Non-pigmented ciliary epithelial cell (primary cell): ENCODE measurements at places on chromosomes 12 and 14.
A peak's percentile ranks its signal among the peaks of the same experiment; 100 is the strongest.

GRCh38 chr14:68756734-68757133 lies 36.1 kb downstream of the ZFP36L1 start:
- DNase-seq, result no peak

DNA sequence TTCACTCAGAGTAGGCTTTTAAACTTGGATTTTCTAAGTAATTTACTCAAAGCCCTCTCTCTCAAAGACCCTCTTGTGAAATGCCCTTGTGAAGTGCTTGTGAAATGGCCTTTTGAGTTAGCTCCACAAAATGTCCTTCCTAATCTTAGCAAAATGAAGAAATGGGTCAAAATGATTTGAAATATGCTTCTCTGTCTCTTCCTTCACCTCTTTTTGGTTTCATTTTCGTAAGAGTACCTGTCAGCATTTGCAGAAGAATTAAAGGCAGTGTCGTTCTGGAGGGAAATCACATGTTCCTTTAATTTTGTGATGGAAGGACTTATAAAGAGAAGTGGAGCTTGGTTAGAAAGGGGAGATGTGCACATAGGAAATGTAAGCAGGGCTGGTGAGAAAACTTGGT lies 93.7 kb downstream of the HMGA2 start:
- DNase-seq, result no peak

DNA sequence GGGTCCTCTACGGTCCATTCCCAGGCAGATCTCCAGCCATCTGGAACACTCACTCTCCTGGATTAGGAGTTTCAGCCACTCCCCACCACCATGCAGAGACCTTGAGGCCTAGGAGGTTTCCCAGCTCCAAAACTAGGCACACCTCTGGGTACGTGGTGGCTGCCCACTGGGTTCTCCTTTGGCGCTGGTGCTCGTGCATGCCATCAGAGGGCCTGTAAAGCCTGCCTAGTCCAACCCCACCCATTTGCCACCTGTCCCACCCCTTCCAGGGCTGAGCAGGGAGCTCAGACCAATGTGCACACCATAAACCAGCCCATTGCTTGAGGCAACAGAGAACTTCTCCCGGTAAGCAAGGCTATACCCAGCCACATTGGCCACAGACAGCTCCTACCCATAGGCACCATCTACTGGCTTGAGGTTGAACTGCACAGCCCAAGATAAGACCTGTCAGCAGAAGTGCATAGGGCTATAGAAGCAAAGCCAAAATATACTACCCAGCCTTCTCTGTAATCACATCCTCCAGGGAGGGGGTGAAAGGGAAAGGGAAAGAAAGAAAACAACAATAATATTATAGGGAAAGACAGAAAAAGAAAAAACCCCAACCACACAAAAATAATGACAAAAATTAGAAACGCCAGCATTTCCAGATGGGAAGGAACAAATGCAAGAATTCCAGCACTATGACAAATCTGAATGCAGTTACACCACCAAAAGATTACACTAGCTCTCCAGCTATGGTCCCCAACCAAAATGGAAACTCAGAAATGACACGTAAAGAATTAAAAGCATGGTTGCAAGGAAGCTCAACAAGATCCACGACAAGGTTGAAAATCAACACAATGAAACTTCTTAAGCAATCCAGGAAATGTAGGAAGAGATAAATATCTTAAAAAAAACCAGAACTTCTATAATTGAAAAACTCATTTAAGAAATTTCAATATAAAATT lies 111.9 kb upstream of the CCDC175 start:
- peak; percentile 44 for DNase-seq

GRCh38 chr12:15697201-15697600 lies 92.0 kb downstream of the EPS8 start:
- DNase-seq, result no peak

DNA sequence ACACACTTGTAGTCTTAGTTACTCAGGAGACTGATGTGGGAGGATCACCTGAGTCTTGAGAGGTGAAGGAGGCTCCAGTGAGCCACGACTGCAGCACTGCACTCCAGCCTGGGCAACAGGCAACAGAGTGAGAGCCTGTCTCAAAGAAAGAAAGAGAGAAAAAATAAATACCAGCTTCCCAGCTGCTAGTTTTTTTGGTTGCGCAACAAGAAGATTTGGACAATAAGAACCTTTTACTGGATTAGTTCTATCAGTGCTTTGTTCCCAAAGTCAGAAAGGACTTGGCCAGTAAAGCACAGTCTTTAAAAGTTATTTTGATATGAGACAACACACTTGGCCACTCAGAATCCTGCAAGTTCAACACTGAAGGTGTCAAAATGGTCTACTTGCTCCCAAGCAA lies 768.1 kb upstream of the LRFN5 start:
- DNase-seq, result no peak

GRCh38 chr14:64928239-64929013 lies 14.1 kb downstream of the GPX2 start:
- no peak for DNase-seq

GRCh38 chr12:31867292-31867691 lies 91.9 kb upstream of the RESF1 start:
- no peak for DNase-seq

- no peak for DNase-seq
Observed at GRCh38 chr12:1632702-1633101, 3.7 kb downstream of the WNT5B start.

DNA sequence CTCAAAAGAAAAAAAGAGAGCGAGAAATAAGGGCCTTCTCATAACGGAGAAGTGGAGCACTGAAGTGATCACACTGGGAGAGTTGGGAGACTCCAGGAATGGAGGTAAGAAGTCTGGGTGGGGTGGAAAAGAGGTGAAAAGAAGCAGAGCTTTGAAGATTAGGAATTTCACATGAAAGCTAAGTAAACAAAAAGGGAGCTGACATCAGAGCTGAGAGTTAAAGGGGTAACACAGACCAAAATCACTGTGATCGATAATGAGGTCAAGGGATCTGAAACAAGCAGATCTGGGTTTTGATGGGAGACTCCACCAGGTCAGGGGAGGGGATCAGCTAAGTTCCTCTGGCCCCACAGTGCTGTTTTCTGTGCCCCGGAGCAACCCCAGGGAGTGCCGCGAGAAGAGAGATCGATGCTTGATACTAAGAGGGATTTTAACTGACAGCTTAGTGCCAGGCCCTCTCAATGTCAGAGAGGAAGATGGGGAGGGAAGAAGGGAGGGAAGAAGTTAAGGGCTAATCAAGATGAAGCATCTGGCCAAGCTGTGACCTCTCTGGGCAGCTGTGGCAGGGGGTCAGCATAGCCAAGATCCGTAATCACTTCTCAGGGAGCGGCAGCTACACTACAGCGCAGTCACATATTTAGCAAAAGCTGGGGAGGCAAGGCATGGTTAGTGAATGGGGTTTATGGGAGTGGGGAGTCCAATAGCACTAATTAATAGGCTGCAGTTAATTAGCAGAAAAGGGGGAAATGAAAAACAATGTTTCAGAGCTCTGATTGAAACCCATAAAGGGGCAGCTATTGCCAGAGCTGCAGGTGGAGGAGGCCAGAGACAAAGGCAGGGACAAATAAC lies 8.0 kb downstream of the AQP6 start:
- DNase-seq, result no peak

DNA sequence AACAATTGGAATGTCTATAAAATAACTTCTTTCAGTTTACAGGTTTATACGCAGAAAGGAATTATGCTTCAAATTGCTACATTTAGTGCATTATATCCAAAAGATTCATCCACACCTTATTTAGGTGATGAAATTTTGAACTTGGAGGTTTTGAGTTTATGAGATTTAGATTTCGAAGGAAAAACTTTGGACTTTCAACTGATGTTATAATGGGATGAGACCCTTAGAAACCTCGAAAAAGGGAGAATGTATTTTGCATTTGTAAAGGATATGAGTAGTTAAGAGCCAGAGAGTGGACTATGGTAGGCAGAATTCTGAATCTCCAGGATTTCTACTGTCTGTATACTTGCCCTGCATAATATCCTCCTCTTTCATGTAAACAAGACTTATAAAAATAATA lies 851.6 kb upstream of the MGAT4C start:
- DNase-seq, result no peak

DNA sequence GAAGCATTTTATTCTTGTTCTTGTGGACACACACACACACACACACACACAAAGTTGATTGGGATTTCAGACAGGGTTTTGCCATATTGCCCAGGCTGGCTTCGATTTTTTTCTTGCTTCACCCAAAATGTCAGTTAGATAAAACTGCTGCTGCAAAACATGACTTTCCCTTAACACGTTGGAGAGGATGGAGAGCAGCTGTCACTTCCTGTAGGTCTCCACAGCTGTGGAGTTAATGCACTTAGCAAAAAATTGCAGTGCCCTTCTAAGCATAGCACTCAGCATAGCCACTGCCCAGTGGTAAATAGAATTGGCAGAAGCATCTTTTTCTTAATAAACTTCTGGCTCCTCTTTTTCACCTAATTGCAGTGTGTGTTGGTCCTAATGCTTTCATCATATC lies 54.5 kb downstream of the PDZRN4 start:
- no peak for DNase-seq

DNA sequence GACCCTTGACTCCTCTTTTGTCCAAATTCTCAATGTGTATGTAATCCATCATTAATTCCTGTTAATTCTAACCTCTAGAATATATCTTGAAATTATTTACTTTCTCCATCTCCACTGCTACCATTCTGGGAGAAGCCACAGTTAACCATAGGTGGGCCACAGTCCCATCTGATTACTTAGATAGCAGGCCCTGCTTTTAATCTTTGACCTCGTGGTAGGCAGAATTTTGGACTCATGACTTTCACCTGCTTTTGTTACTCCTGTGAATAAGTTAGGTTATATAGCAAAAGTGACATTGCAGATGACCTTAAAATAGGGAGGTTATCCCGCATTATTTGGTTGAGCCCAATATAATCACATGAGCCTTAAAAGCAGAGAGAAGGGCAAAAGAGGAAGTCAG lies 264.2 kb downstream of the GPHN start:
- no peak for DNase-seq

DNA sequence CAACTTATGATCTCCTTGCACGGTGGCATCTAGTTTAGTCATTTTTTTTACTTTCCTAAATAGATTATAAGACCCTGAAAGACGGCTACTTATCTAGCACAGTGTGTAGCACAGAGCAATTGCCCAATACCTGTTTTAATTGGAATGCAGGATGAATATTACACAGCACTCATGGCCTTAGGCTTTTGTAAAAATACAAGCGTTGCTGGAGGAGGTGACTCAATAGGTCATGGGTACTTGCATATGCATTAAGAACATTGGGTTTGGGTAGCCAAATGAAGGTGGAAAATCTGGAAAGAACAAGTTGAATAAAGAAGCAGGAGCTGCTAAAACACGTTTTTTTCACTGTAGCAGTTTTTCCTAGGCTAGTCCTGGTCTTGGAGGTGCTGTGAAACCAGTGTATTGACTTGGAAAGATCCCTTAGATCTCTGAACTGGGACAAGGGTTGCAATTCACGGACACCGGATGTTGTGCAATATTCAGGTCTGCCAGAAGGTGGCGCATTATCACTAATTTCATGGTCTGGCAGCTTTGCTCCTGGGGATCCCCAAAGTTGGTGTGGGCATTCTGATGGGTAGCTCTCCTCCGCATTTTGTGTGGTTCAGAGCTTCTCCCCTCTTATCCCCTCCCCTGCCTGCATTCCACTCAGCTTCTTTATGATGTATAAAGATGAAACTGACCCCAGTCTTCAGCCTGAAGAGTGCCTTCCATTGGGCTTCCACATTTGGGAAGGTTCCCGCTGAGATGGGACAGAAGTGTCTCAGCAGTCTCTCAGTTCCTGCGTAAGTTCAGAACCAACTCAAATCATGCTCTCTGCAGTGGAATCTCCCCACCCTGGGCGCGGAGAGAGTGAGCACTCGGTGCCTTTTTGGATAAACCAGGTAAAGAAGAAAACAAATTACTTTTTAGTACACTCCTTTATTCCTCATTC lies 278.3 kb downstream of the NRXN3 start:
- no peak for DNase-seq

GRCh38 chr12:57734591-57734990 lies 4.0 kb downstream of the AGAP2 start:
- no peak for DNase-seq

GRCh38 chr12:54750-55535 lies 11.6 kb upstream of the IQSEC3 start:
- DNase-seq, result no peak

DNA sequence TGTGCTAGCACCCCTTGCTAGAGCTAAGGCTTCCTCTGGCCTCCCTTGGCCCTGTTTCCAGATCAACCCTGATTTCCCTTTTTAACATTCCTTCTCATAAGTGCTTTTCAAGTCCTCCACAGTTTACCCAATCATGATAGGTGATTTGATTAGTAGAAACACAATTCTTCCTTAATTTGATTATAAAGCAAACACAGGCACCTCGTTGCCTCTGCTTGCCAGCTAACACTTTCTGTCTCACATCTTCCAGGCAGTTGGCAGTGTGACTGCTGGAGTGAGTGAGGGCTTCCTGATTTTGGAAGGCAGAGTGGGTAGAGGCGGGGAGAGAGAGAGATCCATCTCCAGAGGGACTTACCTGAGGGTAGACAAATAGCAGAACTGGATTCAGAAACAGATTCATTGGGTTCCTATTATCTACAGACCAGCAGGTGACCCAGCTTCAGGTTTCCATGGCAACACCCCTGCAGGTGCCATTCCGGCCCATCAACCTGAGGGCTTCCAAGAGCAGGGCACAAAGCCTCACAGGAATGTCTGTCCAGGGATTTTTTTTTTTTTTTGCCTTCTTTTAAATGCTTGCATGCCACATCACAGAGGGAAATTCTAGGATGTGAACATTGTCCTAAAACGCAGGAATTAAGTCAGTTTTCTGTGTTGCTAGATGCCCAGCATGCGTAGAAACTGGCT lies 77.7 kb downstream of the PLXNC1 start:
- DNase-seq, result no peak

- no peak for DNase-seq
Observed at GRCh38 chr14:23186913-23187654, 3.6 kb upstream of the SLC7A8 start.

DNA sequence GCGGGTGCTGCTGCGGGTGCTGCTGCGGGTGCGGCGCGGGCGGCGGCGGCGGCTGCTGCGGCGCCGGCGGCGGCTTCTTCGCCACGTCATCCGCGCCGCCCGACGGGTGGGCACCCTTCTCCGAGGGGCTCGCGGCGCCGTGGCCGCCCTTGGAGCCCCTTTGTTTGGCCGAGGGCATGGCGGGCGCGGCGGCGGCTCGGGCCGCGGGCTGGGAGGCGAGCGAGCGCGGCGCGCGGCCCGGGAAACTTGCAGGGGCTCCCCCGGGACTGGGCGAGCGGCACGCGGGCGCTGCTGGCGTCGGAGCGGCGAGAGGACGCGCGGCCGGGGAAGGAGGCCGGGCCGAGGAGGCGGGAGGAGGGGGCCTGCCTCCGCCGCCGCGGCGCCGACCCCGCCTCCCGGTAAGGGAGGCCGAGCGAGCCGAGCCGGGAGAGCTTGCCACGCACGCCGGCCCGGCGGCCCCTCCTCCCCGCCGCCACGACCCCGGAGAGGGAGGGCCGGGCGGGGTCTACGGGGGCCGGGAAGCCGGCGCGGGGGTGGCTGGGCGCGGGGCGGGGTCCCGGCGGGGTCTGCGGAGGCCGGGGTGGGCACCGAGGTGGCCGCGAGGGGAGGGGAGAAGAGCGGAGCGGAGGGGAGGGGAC lies at the start of gene CKAP4:
Gene CKAP4 (minus strand): TSS at position 347 of the 638 bp plus-strand sequence. CDS start 169 bp downstream, at position 178.
- DNase-seq, result no peak

- DNase-seq, result no peak
Observed at GRCh38 chr12:125218952-125219351, 153.7 kb downstream of the AACS start.
